ENCODE measurements at places on chromosomes 3 and 15.

- no peak for DNase-seq
These were observed 43.7 kb downstream of the LRRC49 start for GRCh38 chr15:70936326-70936725.

DNA sequence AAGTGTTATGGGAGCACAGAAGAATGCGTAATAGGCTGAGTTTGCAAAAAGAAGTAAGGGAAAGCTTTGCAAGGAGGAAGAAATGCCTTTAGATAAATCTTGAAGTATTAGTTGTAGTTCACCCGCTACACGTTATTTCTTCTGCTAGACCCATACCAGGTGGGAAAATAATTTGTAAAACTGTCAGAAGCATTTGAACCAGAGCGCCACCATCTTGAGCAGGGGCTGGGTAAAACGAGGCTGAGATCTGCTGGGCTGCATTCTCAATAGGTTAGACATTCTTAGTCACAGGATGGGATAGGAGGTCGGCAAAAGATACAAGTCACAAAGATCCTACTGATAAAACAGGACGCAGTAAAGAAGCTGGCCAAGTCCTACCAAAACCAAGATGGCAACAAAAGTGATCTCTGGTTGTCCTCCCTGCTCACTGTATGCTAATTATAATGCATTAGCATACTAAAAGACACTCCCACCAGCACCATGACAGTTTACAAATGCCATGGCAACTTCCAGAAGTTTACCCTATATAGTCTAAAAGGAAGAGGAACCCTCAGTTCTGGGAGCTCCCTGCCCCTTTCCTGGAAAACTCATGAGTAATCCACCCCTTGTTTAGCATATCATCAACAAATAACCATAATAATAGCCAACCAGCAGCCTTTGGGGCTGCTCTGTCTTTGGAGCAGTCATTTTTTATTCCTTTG, 50.0 kb upstream of the ZNF280D start:
- DNase-seq, result no peak

DNA sequence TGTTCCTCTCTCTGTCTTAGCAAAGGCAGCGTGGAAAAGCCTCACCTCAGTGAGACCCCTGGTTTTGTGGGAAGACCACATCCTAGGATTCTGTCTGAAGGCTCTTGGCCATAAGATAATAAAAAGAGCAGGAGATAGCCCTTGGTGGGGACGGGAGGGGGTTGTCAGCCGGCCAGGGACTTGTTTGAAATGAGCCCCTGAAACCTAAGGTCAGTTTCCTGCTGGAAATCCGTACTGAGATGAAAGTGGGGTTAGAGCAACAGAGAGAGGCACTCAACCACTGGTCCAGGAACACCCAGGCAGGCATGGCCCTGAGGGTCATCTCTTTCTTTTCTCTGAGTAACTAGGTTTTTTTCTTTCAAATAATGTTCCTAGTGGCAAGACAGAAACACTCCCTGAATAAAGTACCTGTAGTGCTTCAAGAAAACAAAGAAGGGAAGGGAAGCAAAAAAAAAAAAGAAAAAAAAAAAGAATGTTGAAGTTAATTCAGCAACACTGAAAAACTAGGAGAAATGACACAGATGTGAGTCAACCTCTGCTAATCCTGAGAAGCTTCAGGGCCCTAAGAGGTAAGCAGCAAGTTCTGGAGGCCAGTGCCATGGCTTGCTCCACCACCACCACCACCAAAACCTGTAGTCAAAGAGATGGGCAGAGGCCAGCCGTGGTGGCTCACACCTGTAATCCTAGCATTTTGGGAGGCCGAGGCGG, 3.2 kb downstream of the ITGB5 start:
- DNase-seq, result no peak

DNA sequence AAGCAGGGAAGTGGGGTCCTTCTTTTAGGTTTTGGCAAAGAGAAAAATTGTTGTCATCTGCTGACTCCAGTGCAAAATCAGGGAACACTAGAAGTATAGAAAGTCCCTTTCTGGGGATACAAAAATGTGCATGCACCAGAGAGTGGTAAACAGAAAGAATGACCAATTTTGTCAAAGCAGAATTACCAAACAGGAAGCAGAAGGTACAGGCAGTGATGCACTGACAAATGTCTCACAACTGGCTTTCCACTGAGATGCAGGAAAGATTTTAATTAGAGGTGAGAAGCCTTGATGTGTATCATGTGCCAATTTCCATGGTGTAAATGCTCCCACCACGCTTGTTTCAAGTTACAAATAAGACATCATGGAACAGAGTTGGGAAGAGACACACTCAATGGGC, 66.0 kb downstream of the TRIM69 start:
- DNase-seq, result no peak

DNA sequence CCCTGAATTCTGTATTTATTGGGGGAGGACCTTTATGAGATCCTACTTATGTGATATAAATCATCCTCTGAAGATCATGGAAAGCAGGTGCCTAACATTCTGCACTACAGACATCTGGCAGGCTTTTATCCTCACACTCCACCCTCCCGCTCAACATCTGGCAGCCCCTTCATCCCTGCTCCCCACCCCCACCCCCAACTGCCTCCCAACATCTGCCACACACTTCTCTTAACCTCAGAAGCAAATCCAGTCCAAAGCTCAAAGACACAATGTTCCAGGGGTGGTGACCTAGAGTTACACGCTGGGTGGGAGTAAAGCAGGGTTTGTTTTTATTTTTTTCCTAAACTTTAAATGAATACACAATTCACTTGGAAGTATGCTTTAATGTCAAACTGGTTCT, 184.5 kb upstream of the ATP11B start:
- no peak for DNase-seq

DNA sequence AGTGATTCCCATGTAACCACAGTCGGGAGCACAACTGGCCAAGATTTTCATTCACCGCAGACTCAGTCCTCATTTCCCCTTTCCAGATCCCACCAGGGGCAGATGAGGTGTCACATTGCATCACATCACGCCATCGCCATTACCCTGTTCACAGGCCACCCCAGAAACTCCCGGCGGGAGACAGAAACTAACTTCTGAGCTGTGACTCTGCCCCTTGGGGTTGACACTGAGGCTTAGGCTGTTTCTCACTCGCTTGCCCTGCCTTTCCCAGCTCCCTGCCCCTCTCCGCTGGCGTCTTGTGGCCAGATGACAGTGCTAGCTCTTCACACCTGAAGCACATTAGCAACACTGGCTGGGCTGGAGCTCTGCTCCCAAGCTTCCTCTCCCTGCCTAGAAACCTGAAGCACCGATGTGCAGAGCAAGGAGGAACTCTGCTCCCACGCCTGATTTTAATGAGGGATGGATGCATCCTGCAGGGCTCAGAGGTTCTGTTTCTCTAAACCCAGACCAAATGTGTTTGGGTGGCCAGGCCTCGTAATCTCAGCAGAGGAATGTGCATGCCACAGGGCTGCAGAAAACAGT, 88.8 kb upstream of the CTDSPL start:
- no peak for DNase-seq

DNA sequence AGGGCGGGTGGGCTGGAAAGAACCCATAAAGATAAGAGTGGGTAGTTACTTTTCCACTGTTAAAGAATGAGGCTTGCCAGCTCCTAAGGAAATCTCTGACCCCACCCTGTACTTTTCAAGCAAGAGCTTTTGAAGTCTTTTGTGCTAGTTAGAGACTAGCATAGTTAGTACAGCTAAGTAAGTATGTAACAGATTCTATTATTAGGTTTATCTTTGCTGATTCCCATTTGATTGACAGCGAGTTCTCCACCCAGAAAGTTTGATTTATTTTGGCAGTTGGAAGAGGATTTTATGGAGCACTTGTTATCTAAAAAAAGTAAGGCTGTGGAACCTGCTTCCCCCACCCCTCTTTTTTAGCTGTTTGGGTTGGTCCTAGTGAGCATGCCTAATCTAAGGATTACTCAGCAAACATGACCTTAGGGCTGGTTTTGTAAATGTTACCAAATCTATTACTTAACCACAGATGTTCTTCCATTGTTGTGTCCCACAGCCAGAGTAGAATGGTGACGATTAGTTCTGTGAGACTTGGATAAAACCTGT, 57.6 kb downstream of the FNDC3B start:
- DNase-seq, result no peak

DNA sequence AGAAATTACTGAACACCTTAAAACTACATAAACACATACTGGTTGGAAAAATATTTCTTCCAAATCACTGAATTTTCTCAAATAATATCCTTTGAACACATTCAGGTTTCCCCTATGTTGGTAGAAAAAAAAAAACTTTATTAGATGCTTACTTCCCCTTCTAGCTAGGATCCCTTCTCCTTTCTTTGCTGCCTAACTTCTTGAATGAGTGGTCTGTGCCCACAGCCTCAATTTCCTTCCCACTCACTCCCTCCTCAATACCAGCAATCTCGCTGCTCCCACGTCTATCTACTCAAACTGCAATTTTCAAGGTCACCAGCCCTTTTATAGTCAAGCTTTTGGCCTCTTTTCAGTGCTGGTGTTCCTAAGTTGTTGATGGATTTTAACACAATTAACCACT, 8.3 kb downstream of the CD200R1 start:
- no peak for DNase-seq

DNA sequence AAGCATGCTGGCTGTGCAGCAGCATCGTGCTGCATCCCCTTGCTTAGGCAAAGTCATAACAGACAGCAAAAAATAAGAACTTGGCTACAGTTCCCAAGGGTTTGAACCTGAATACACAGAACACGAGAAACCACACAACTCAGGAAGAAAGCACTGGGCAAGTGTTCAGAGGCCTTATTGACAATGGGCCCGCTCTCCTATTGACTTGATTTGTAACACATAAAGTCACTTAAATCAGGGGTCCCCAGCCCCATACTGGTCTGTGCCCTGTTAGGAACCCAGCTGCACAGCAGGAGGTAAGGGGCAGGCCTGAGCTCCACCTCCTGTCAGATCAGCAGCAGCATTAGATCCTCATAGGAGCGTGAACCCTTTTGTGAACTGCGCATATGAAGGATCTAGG, 145.1 kb downstream of the LSAMP start:
- no peak for DNase-seq

- no peak for DNase-seq
These were observed 19.9 kb upstream of the SLC12A8 start for GRCh38 chr3:125232401-125232800.

- DNase-seq, result no peak
These were observed 25.2 kb downstream of the LRRK1 start for GRCh38 chr15:100944244-100944895.

- no peak for DNase-seq
These were observed 279.6 kb upstream of the CTDSPL start for GRCh38 chr3:37582086-37582485.

DNA sequence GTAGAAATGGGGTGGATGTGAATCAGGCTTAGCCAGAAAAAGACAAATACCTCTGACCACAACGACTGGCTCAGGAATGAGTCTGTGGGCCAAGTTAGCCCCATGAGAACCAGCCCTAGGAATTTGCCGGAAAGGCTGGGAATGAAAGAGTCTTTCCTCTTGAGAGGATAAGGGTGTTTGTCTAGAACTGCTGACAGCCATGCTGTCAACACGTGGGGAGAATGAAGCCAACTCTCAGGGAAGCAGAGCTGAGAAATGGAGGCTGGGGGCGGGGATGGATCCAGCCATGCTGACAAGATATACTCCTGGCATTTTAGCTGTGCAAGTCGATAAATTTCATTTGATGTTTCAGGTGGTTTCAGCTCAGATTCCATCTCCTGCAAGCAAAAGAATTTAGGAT, 10.6 kb upstream of the SLC6A1 start:
- no peak for DNase-seq

GRCh38 chr15:74036271-74037170, 42.0 kb downstream of the PML start:
- peak; percentile 56 for DNase-seq

- no peak for DNase-seq
These were observed 10.9 kb downstream of the ARIH2 start for GRCh38 chr3:48929358-48930035.

- no peak for DNase-seq
These were observed 193.3 kb upstream of the TOPAZ1 start for GRCh38 chr3:44048196-44048924.

- DNase-seq, result no peak
These were observed 204.7 kb downstream of the TBL1XR1 start for GRCh38 chr3:176992565-176992964.

- DNase-seq, result no peak
These were observed 747.7 kb upstream of the CBLB start for GRCh38 chr3:106616556-106616955.

- peak; percentile 44 for DNase-seq
These were observed 48.0 kb downstream of the TYRO3 start for GRCh38 chr15:41606997-41607396.

DNA sequence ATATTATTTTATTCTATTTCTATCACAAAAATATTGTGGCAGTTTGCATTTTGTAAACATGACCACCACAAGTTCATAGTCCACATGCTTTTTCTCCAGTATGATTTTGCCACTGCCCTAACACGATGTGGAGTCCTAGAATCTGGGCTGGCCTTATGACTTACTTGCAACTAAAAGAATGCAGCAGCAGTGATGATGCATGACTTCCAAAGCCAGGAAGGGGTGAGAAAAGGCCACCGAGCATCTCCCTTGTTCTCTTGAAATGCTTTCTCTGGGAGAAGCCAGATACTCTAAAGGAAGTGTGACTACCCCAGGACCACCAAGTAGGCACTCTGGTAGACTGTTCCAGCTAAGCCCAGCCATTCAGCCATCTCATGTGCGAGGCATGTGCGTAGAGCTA, 191.6 kb upstream of the MRPL3 start:
- no peak for DNase-seq

DNA sequence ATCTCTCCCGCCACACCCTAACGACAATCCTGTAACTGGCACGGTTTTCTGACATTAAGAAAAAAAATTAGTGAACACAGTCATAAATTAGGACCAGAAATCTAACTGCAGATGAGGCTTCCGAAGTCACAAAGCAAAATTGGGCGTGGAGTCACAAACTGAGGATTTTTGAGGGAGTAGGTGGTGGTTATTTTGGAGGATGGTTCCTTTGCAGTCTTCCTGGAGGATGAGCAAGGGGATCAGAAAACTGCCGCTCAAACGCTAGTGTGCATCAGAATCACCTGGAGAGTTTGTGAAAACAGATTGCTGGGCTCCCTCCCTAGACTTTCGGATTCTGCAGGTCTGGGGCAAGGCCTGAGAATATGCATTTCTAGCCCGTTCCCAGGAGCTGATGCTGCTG, 334.8 kb downstream of the RORA start:
- no peak for DNase-seq

DNA sequence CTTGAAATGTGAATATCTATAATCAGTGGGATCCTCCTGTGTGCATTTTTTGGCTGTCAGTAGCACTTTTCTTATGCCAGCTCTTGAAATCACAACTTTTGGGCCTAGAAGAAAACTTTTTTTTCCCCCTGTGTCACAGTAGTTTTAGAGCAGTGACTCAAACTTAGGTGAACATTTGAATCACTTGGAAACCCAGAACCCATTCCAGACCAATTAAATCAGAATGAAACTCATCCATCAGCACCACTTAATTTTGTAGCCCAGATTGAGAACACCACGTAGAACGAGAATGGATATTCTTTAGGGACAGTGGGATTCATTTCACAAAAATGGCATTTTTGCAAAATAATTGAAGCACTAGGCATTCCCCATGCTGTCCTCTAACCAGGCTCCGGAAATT, 224.8 kb upstream of the NANOGP8 start:
- DNase-seq, result no peak

DNA sequence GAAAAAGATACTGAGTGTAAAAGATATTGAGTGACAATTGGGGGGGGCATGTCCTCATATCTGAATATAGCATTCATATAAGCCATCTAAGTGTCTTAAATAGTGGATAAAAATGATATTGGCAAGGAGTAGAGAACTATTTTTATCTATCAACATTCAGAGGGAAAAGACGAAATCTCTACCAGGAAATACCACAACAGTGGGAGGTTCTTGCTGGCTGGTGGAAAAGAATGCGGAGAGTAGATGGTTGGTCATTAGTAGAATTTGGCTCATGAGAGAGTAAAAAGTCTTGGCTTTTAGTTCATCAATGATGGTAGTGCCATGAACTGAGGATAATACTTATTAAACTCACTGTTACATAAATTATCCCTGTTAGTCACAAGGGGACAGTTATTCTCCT, 4.8 kb upstream of the TCF12 start:
- no peak for DNase-seq
